ENCODE measurements at places on chromosomes 5 and 9.

GRCh38 chr9:87382900-87383299, 114.8 kb upstream of the DAPK1 start:
- DNase-seq, result no peak

DNA sequence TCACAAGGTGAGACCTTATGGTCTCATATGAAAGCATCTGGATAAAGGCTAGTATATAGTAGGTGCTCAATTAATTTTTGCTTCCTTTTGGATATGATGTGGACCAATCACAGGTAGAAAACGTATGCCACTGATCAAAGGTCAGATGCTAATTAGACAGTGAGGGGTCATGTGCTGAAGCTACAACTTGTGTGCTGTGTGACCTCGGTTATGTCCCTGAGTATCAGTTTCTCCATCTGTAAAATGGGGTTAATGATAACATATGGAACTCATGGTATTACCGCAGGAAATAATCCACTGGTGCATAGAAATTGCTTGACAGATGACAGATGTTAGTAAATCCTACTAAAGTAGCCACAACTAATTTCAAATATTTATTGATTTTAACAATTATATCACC, 62.0 kb downstream of the PTPN3 start:
- no peak for DNase-seq

DNA sequence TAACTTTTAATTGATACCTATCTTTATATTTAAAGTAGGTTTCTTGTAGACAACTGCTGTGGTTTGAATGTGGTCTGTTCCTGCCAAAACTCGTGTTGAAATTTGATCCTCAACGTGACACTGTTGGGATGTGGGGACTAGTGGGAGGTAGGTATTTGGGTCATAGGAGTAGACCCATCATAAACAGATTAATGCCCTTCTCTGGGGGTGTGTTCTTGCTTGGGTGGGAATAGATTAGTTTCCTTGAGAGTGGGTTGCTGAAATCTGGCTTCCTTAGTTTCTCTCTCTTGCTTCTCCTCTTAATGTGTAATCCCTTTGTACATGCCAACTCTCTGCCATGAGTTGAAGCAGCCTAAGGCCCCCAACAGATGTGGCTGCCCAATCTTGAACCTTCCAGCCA, 34.6 kb upstream of the IPPK start:
- DNase-seq, result no peak

- DNase-seq, result peak; percentile 68
Measured at GRCh38 chr9:93589688-93590087, 13.3 kb downstream of the PHF2 start.

GRCh38 chr5:179542170-179542569, 8.2 kb upstream of the RUFY1 start:
- peak; percentile 29 for DNase-seq

- DNase-seq, result no peak
Measured at GRCh38 chr5:97417986-97418385, 234.9 kb upstream of the RIOK2 start.

DNA sequence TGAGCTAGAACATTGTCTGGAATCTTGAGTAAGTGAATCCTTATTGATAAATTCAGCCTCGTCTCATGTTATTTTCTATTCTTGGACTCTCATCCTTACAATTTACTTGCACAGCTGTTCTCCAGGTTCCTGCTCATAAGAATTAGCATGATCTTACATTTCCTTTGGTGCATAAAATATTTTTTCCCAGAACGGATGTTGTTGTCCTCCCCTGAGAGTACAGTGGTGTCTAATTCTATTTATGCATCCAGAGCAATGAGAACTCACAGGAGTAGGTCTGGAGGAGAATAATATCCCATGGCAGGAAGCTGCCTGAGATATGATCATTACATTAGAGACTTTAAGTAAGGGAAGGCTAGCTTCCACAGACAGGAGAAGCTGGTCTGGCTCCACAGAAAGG, 178.4 kb upstream of the MAST4 start:
- no peak for DNase-seq

DNA sequence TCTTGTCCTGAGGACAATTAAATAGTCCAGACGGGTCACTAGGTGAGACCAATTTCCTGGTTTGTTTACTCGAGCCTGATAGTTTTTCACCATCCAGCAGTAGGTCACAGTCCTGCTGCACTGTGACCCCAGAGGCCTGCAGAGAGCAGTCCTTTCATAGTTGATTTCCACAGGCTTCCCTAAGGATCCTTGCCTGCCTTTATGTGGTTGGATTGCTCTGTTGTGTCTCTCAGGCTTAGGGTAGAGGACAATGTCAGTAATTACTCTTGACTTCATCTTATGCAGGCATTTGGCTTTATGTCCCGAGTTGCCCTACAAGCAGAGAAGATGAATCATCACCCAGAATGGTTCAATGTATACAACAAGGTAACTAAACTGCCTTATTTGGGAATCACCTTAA, 9.0 kb upstream of the CATSPER3 start:
- peak; percentile 33 for DNase-seq

DNA sequence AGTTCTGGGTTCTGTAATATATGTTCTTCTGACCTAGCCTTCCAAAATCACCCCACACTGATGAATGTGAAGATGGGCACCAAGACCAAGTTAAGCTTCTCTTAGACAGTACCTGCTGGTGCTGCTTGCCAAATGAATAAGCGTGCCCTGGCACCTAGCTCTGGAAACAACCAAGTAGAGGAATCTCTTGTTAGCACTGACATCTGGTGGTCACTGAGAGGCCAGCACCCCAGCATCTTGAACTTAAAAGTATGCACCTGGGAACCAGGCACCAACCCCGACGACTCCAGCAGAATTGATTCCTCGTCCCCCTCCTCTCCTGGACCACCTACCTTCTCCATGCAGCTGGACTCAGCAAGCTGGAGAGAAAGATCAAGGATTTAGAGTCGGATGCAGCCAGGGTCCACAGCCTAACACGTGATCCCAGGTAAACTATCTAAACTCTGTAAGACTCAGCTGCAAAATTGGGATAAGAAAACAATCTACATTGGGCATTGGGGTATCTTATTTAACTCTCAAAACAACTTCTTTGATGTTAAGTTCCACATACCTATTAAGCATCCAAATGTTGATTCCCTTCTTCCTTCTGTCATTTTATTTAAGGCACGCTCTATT, 89.8 kb downstream of the SLC1A3 start:
- peak; percentile 59 for DNase-seq

DNA sequence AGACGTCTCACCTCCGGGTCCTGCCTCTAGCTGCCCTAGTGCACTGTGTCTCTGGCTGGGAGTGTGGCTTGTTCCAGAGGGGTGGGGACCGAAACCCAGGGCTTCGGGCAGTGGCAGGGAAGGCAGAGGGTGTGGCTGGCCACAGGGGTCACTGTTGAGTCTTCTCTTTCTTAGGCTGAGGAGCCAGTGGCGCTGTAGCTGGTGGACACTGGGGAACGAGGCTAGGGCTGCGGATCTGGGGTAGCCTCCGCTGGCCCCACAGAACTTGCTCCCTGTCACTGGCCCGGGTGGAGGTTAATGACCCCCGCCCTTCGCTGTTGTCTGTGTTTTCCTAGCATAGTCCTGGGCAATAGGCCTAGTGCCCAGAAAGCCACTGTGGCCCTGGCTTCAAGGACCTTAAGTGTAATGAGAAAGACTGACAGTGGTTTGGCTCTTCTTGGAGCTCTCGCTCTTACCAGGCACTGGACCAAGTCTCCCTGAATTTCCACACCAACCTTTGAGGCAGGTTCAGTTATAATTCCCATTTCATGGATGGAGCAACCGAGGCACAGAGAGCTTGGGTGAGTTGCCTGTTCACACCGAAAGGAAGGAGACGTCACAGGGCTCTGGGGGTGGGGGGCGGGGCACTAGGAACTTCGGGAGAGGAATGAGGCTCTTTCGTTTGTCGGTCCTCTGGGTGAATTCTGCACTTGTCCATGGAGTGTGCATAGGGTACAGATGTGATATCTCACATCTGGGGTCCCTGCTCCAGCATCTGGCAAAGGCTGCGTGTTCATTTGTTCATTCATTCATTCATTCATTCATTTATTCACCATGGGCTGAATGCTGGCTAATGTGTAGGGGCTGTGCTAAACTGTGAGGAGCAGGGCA, 4.8 kb upstream of the IER5L start:
- DNase-seq, result peak; percentile 46

- no peak for DNase-seq
Measured at GRCh38 chr5:95631255-95631958, 11.5 kb downstream of the GPR150 start.

DNA sequence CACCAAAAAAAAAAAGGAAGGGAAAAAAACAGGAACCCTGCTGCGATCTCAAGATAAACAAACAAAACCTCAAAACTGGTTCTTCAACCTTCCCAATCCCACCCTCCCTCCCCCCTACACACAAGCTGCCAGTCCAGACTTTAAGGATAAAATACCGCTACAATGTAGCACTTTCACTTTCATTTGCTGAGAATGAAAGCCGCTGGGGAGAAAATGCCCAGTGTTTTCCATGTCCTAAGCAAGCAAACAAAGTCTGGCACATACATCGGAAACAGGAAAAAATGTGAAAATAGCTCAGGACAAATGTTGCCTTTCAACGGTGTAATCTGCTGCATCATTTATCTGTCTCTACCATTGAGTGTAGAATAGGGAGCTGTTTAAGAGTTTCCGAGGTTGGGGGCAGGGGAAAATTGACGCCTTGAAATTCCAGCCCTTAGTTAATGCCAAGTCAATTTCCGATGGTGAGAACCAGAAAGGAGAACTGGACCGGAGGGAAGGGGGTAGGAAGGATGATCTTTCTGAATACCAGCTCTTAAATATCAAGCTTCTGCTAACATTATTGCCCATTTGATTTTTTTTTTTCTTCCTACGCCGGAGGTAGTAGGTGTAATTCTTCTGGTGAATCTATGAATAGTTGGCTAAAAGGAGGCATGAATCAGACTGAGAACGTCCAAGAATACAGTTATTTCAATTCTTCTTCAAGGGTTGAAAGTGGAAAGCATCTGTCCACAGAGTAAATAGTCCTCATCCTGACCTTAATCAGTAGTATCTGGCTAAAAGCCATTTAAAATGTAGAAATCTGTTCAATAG, 1.2 kb upstream of the ADAMTS6 start:
- peak; percentile 25 for DNase-seq

DNA sequence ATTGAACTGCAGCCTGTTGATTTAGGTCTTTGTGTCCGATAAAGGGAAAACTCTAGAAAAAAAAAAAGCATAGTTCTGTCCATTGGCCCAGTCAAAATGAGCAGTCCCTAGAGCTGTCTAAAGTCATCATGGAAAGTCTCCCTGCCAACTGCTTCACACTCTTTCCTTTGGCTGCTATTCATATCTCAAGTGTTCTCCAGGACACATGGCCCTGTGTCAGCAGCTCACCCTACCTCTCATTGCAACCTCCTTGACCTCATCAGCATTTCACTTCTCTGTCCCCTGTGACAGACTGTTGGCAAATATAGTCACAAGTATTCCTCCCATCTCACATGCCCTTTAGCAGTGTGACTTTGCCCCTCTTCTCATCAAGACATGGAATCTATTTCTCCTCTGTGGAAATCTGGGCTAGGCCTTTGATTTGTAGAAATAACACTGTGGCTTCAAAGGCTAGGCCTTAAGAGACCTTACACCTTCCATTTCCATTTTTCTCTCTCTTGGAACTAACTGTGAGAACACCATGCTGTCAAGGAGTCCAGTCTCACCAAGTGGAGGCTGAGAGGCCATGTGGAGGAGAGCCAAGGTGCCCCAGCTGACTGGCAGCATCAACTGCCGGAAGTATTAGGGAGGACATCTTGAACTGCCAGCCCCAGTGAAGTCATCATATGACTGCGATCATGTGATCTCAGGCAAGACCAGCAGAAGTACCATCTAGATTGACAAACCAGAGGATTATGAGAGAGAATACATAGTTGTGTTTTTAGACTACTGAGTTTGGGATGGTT, 149.4 kb upstream of the TARS1 start:
- DNase-seq, result no peak

- no peak for DNase-seq
Measured at GRCh38 chr9:23447166-23447565, 378.9 kb downstream of the ELAVL2 start.

DNA sequence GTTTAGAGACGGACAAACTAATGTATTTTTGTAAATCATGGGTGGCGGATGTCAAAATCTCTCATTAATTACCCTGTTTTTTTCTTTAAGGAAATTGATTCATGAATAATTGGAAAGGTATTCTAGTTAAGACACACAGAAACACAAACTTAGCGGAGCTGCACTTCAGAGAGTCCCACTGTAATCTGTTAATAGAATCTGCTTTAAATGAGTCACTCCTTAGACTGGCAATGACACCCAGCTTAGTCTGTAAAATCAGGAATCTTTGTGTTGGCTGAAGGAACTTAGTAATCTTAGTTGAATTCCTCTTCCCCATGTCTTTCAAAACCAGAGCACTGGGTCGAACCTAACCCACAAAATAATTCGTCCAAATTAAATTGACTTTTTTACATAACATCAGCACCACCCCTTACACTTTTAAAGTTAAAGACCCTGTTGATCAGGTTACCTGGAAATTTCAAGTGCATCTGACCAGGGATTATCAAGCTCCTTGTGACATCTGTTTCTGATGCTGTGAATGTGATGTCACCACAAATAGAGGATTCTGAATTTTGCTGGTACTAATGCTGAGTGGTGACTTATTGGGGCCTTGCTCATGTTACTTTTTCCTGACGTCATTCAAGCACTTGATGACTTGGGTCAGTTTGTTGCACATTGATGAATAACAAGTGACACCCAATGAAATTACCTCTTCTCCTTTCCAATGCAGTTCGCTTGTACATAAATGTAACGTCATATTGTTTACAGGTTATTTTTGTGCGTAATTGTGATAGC, 313.6 kb downstream of the KCTD16 start:
- DNase-seq, result no peak

- no peak for DNase-seq
Measured at GRCh38 chr5:67120032-67120431, 76.6 kb downstream of the CD180 start.

DNA sequence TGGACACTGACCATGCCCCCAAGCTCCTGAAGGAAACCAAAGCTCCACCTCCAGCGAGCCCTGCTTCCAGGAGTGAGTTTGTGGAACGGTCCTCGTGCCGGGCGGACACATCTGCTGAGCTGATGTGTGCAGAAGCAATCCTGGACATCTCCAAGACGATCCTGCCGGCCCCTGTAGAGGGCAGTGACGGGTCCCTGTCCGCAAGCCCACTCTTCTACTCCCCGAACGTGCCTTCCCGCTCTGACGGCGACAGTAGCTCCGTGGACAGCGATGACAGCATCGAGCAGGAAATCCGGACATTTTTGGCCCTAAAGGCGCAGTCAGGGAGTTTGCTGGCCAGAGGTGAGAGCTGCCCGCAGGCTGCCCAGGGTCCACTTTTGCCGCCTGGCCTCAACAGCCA, 6.2 kb downstream of the PPP1R26 start:
- DNase-seq, result no peak

DNA sequence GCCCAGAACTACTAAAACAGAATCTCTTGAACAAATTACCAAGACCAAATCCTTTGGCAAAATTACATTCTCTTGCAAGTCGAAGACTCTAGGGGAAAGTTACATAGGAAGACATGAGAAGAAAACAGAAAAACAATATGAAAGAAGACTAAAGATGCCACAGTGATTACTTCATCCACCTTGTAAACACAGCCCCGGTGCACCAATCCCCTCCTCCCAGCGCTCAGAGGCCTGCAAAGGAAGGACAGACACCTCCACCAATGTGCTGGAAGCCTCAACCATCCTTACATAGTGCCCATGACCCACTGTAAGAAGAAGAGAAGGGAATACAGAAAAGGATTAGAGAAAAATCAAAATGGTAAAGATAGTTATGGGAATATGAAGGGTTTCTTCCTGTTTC, 218.5 kb downstream of the SPOCK1 start:
- no peak for DNase-seq

GRCh38 chr9:16652582-16652981, 217.9 kb downstream of the BNC2 start:
- no peak for DNase-seq

All from SW480 (cell line).